ENCODE measurements at places on chromosomes 7 and 10.

GRCh38 chr10:73744664-73744975 is 448 bp downstream of the SEC24C start:
- peak; percentile 63 for DNase-seq

- no peak for DNase-seq
Observed at GRCh38 chr7:87223666-87224065, 4.1 kb upstream of the TMEM243 start.

GRCh38 chr7:27560706-27561235 is 101.9 kb downstream of the HIBADH start:
- DNase-seq: no peak

DNA sequence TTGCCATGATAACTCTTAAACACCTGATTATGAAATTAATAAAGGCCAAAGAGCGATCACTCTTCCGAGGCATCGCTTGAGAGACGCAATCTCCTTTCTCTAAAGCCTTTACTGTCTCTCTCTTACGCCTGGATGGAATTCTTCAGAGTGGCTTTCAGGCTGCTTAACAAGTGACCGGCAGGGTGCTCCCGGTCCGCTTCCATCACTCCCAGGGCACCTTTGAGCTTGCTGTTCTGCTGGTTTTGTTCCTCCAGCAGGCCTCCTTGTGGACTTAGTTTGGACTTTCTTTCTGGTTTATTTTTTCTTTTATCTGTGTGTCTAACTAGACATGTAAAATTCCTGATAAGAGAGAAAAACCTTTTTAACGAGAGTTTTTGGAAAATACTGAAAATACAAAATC is 60.9 kb downstream of the MRPL32 start:
- DNase-seq: no peak

DNA sequence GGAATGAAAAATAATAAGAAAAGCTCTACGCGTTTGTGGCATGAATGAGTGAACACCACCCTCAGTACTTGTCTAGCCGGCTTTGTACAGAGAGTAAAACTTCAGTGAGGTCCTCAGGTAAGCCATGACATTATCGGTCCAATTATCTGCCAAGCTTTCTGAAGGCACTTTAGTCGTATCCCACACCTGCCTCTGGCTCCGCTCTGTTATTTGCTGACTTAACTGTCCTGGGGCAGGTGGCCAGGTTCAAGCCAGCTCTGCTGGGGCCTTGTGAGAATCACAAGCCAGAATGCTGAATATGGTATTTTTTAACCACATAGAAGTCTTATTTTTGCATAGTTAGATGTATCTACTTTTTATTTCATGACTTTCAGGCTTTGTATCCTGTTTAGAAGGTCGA is 66.0 kb upstream of the FHIP2A start:
- DNase-seq: no peak

DNA sequence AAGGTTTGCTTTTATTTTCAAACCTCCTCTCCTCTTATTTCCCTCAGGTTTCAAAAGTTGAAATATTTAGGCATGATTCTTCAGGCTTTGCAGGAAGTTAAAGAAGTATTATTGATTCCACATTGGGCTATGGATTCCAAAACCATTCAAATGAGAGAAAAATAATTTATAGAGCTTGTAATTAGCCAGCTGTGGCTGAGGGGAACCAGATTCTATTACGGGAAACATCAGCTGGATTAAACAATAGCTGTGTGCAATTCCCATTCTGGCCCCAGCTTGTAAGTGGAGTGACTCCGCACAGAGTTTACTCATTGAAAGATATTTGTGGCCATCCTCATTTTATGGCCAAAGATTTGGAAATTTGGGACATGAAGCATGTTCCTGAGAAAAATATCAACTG is 77.0 kb upstream of the PHYHIPL start:
- DNase-seq: no peak

DNA sequence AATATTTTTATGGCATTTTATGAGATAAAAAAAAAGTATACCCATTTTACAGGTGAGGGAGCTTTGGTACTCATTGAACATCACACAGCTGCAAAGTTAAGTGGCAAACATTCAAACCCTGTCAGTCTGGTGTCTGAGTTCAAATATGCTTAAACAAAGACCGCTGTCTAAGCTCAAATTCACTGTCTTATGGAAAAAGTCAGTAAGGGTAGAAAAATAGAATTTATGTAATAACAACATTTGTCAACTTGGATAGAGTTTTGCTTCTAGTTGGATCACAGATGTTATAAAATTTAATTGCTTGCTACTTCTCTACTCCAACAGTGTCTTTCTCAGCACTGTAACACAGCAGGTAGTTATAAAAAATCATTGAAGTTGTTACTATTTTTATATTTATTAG is 161.7 kb upstream of the CSTF2T start:
- no peak for DNase-seq

DNA sequence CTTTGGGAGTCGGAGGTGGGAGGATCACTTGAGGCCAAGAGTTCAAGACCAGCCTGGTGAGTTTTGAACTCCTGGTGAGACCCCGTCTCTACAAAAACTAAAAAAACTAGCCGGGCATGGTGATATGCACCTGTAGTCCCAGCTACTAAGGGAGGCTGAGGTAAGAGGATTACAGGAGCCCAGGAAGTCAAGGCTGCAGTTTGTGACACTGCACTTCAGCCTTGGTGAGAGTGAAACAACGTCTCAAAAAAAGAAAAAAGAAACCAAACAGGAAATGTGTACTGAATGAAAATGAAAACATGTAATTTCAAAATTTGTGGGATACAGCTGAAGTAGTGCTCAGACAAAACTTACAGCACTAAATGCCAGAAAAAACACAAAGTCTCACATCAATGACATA is 7.6 kb downstream of the ARHGAP12 start:
- DNase-seq: no peak

GRCh38 chr7:130595986-130596385 is 72.6 kb downstream of the COPG2 start:
- no peak for DNase-seq

- no peak for DNase-seq
Observed at GRCh38 chr7:64494912-64495461, 67.9 kb downstream of the ZNF680 start.

GRCh38 chr7:41755096-41755495 is 52.2 kb upstream of the INHBA start:
- no peak for DNase-seq

DNA sequence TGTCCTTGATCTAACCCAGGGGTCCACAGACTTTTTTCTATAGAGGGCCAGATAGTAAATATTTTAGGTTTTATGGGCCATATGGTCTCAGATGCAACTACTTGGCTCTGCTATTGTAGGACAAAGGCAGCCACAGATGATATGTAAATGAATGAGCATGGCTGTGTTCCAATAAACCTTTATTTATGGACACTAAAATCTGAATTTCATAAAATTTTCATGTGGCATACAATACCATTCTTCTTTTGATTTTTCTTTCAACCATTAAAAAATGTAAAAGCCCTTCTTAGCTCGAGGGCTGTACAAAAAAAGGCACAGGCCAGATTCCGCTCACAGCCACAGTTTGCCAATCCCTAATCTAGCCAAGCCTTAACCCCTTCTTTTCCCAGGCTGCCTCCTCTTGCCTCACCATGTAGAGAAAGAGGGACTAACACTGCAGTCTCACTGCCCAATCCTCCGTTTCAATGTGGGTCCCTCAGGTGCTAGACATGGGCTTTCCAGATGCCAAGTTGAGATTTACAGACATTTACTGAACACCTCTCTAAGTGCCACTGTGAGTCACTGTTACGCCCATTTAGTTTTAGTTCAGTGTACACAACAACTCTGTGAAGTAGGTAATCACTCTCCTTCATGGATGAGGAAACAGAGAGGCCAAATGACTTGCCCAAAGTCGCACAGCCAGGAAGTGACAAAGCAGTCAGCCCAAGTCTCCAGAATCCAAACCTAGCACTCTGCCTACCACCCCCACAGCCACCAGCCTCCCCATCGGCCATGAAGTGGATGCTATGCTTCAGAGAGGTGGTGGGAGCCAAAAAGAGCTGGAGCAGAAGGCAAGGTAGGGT is 132.6 kb upstream of the PDLIM1 start:
- no peak for DNase-seq

GRCh38 chr7:1979591-1980560 is 252.9 kb downstream of the MAD1L1 start:
- no peak for DNase-seq

Measured in tibial artery (tissue), 4 donors.